ENCODE measurements at places on chromosomes 3 and 15.

- peak; percentile 34 for DNase-seq
Observed at GRCh38 chr3:40580494-40581091, 55.8 kb downstream of the ZNF621 start.

DNA sequence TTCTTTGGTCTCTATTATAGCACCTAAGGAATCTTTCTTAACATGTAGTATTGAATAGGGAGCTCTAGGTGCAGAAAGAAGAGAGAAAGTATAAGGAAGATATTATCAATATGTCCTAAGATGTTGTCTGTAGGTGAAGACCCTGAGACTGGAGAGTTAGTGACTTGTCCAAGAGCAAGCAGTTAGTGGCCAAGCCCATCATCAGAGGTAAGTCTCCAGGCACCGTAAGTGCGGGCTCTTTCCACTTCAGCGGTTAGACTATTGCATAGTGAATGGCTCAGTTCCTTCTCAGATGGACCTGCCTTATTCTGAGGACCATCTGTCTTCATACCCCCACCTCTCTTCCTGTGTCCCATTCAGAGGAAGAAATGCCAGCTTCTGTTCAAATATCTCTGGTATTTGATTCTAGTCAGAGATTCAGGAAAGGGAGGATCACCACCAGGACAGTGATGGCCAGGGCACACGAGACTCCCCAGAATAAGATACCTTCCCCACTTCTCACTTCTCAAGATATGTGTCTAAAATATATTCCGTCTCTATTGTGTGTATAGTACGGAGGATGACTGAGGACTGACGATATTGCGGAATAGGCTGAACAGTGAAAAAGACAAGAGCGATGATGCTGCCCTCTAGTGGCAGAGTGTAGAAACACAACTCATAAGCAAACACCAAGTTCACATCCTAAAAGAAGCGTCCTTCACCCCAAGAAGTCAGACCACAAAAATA lies 19.1 kb upstream of the ADGRG7 start:
- peak; percentile 26 for DNase-seq

DNA sequence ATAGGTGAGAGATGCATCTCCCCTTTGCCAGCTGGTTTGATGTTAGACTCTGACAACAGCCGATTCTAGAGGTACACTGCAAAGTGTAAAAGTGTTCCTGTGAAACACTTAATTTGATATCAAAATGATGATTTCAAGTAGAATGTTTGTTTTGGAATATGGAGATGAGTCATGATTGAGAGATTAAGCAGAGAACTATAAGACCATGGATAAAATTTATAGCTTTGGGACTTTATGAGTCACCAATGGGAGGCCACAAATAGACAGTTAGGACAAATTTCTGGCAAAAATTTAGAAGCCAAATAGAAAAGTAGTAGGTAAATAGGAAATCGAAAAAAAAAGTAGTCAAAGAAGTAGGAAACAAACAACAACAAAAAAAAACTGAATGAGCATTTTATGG lies 672.5 kb downstream of the NSUN3 start:
- no peak for DNase-seq

GRCh38 chr15:80183886-80184285 lies 31.1 kb downstream of the FAH start:
- DNase-seq: no peak

DNA sequence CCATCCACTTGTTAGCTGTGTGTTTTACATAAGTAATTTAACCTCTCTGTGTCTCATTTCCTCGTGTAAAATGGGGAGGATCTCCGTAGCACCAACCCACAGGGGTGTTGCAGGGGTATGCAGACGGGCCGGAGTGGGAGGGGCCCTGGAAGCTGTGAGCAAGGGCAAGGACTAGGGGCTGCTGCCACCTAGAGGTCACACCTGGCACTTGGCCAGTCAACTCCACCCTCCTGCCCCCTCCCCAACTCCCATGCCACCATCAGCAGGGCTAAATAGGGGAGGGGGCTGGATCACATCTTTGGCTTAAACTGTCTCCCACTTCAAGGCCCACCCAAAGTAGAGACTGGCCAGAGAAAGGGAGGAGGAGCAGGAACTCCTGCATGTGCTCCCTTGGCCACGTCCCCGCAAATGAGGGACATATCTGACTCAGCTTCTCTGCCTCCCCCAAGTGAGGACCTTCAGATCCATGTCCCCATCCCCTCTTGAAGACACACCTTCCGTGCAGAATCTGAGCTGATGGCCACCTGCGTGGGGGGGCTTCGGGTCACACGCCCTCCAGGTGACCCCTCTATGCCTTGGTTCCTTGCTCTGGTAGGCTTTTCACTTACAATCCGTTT lies 2.6 kb downstream of the CCDC9B start:
- DNase-seq: no peak

- no peak for DNase-seq
Observed at GRCh38 chr15:41950127-41950483, 22.3 kb downstream of the EHD4 start.

DNA sequence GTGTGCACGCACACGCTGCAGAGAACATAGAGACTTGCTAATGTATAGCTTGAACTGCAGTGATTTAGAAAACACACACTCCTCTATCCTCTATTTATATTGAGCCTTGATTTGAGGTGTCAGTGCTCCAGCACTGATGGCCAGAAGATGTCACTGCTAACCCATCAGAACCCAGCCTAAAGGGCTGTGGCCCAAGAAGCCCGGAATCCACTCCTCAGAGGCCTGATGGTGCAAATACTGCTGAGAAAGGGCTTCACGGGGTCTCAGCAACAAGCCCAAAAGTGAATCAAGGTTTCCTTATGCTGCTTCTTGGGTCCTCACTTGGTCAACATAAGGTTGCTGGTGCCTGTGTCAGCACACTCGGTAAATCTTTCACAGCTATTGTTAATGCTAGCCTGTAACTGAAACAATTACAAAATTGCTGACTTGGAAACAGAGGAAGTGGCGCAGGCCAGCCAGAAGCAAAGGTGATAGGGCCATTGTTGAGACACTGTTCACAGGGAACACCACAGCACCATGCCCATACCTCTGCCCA lies 60.3 kb downstream of the HEG1 start:
- no peak for DNase-seq

DNA sequence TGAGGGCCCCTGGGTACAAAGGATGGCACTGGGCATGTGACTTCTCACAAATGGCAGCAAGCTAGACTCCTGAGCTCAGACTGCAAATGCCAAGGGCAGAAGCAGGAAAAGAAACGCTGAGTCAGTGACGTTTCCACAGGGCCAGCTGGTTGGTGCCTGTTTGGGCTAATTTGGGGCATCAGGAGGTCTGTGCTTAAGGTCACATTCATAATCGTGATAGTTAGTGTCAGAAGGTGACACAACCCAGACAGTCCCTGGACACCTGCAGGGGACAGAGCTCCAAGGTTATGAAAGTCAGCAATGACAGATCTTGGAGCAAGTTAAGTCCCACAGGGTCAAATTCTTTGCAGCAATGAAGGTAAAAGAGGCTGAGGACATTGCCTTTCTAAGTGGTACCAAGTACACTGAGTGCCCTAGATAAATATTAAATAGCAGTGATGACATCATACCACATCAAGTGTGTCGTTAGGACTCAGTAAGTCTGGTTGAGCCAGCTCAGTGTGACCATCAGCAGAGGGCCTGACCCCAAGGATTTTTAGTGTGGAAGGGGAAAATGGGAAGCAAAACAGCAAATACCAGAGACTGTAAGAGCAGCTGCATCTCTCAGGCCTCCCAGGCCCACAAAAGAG lies 556.9 kb upstream of the CFAP20DC start:
- no peak for DNase-seq

DNA sequence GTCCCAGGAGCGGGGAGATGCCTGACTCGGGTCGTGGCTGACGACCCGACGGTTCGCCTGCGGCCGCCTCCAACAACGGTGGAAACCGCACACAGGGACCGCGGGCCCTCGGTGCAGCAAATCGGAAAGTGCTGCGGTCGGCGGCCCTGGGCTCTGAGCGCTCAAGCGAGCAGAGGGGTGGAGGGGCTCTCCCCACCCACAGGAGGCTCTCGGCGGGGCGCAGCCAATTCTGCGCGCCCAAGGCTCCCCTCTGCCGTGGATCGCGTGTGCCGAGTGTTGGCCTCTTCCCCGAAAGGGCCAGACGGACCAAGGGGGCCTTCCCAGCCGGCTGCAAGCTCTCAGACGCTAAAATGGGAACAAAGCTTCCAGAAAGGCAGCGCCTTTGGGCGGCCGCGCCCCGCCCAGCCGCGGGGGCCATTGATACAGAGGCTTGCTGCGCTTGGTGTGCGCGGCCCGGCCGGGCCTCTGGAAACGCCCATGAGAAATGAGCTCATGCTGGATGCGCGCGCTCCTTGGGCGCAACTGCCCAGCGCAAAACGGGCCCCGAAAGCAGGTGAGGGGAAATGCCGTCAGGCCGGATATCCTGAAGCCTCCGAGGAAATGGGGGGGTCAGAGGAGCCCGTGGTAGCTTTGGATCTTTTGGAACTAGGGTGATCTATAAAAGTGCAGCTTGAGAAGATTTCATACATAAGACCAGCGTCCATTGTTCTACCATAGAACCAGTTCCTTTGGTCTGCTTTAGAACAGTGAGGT lies 1.2 kb upstream of the GSK3B start:
- DNase-seq: peak; percentile 76

DNA sequence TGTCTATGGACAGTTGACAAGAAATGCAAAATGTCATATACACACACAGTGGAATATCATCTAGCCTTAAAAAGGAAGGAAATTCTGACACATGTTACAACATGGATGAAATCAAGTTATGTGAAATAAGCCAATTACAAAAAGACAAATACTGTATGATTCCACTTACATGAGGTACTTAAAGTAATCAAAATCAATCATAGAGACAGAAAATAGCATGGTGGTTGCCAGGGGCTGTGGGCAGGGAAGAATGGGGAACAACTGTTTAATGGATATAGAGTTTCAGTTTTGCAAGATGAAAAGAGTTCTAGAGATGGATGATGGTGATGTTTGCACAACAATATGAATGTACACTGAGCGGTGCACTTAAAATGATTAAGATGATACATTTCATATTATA lies 613.8 kb upstream of the ZNF385D start:
- no peak for DNase-seq

DNA sequence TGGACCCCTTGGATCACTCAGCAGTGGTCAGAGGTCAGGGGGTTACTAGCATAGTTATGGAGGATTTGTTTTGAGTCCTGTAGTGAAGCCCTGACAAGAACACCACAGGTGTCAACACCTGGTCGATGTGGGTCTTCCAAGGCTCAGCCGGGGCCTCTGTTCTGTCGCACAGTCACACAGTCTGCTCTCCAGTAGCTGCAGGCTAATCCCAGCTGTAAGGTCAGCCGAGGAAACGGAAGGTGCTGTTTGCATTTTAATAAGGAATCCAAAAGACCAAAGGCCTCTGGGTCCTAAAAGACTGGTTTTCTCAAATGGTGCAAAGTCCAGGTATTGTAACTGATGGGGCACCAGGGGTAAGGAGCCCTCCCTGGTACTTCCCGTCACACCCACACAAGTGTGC lies 71.7 kb downstream of the RPLP1 start:
- no peak for DNase-seq

- DNase-seq: no peak
Observed at GRCh38 chr3:100463646-100464155, 28.7 kb upstream of the TMEM45A start.

- DNase-seq: no peak
Observed at GRCh38 chr3:113310960-113311359, 99.6 kb downstream of the BOC start.

- DNase-seq: no peak
Observed at GRCh38 chr3:184620475-184621119, 59.0 kb downstream of the EPHB3 start.

DNA sequence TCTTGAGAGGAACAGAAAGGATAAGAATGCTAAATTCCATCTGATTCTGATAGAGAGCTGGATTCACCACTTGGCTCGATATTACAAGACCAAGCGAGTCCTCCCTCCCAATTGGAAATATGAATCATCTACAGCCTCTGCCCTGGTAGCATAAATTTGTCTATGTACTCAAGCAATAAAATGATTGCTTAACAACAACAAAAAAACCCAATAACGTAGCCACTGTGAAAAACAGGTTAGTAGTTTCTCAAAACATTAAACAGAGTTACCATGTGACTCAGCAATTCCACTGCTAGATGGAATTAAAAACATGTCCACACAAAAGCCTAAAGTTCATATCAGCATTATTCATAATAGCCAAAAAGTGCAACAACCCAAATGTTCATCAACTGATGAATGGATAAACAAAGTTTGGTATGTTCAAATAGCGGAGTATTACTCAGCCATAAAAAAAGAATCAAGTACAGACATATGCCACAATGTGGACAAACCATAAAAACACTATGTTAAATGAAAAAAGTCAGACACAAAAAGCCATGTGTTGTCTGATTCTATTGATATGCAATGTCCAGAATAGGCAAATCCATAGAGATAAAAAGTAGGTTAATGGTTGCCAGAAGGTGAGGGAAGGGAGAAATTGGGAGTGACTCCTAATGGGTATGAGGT lies 16.8 kb downstream of the BCL2L10 start:
- peak; percentile 86 for DNase-seq

DNA sequence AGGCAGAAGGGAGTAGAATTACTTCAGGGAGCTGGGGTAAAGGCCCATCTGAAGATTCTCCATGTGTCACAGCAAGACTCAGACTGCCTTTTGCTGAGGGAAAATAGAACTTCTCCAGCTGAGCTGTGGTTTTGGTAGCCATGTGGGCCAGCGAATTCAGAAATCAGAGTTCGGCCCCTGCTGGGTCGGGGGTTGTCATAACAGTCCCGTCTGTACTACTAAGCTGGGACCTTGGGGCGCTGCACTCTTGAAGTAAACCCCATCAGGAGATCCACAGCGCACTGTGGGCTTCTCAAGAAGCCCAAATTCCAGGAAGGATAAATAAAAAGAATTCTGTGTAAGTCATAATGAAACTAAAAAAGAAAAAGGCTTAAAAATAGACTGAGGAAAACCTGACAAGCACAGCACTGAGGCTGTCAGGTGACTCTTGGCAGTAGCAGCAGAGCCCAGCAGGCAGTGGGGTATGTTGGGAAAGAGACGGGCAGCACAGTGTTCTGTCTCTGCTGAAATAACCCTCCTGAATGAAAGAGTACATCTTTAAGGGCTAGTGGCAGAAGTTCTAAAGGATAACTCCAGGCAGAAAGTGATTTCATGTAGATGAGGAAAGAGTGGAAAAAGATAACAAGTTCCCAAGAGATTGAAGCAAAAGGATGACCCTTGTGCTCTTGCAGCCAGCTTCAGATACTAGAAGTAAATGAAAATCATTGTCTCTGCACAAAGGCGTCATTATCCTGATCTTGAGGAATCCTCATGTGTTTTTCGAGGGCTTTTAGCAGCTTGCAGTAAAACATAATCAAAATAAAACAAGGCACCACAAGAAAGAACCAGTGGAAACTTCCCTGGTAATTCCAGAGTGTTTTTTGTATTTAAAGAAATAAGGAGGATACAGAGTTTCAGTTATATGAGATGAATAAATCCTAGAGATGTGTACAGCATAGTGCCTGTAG lies 74.5 kb downstream of the RAB7A start:
- DNase-seq: no peak

GRCh38 chr3:69197922-69198530 lies 75.6 kb upstream of the LMOD3 start:
- DNase-seq: no peak

- peak; percentile 96 for DNase-seq
Observed at GRCh38 chr3:150146991-150147761, 176.5 kb upstream of the PFN2 start.

- DNase-seq: no peak
Observed at GRCh38 chr3:112086076-112086854, at the start of gene C3orf52. Gene C3orf52 (plus strand): TSS chr3:112086389. CDS start chr3:112086408, 19 bp downstream.

All from skeletal muscle cell (primary cell).